CD4-positive, alpha-beta T cell treated with Interleukin-12 subunit alpha and Interleukin-12 subunit beta, for 1 hour (primary cell): ENCODE measurements at places on chromosomes 5 and 9.

DNA sequence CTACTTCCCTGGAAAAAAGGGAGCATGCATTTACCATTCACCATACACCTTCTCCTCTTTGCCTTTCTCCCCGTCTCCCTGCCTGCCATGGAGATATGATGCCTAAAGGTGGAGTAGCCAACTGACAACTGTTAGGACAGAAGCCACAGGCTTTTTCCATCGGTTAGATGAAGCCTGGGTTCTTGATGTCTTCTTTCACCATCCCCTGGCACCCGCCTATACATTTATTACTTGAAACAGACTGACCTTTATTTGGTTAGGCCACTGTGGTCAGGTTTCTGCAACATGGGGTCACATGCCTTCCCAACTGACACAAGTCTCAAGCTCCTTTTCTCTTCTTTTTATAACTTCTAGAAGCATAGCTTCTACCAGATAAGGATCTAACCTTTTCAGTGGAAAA, 7.1 kb downstream of the LCP2 start:
- DNase-seq = no peak

GRCh38 chr5:141785135-141785534, 93.1 kb downstream of the PCDH1 start:
- DNase-seq = no peak

DNA sequence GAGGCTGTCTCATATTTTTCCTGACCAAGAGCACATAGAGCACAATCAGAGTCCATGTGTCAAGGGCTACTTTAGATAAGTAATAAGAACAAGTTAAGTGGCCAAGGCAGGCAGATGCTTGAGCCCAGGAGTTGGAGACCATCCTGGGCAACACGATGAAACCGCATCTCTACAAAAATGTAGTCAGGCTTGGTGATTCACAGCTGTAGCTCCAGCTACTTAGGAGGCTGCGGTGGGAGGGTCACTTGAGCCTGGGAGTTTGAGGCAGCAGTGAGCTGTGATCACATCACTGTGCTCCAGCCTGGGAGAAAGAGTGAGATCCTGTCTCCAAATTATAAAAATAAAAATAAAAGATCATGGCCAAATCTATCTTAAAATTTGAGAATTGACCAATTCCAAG, 767.9 kb upstream of the CTNND2 start:
- no peak for DNase-seq

GRCh38 chr5:176823869-176824412, 13.6 kb downstream of the UNC5A start:
- DNase-seq = no peak

GRCh38 chr9:123556464-123557435, 200.8 kb downstream of the CRB2 start:
- no peak for DNase-seq

DNA sequence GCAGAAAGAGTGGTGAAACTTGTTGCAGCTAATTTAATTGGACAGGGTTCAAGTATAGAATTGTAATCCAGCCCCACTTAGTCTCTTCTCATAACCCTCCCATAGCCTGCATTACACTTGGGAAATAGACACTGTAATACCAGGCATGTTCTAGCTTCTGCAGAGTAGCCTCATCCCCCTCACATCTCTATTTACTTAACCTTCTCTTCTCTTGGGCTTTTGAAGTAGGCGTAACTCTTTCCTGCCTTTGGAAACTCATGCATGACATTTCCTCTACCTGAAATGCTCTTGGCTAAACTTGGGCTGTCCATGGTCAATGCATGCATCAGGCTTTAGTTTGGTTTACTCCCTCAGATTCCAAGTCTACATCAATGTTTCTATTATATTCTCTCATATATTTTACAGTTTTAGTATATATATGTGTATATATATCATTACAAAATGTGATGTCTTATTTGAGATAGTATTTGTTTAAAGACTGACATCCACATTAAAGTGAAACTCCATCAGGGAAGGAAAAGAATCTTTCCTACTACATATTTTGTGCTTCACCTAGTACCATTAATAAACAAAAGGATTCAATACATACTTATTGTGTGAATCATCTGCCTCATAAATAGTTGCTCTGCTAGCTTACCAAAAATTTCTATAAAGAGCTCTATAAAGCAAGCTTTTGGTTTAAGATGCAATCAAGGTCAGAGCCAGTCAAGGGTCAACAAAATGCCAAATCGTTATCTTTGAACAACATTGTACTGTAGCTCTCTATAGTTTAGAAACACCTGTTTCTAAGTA, 1158.0 kb downstream of the MAT2B start:
- no peak for DNase-seq

DNA sequence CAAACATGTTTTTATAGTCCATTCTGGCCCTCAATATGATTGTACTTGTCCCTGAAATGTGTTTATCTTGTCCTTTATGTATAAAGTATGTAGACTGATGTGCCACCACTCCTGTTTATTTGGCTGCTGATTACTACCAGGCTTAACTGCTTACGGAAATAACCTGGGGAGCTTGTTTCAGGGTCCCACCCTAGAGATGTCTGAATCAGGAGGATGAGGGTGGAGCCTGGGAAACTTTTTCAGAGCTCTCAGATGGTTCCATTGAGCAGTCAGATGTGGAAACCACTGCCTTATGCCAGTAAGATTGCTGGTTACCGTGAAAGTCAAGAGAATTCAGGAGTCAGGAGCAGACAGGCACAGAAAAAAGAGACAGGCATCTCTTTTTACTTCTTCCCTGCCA, 19.2 kb downstream of the SLC23A1 start:
- no peak for DNase-seq

DNA sequence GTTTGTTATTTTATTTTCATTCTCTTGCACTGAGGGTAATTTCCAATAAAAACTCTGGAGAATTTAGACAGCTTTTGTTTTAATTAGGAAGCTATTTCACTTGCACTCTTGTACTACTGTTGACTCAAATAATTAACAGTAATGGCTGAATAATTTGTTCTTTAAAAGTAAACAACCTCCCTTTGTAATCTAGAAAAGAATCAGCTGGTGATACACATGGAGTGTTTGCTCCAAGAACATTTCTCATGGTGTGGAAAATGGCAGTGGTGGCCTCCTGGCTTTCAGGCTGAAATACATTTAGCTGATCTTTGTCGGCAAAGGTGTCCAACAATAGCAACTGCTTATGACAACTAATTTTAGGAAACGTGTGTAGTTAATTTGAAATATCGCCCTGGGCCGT, 129.4 kb downstream of the C9orf152 start:
- DNase-seq = no peak

GRCh38 chr9:132068605-132069004, 11.1 kb downstream of the MED27 start:
- DNase-seq = no peak

- DNase-seq = no peak
These were observed 822 bp downstream of the DENND4C start for GRCh38 chr9:19231126-19231903.

- no peak for DNase-seq
These were observed 1.8 kb upstream of the JADE2 start for GRCh38 chr5:134523543-134524271.

- no peak for DNase-seq
These were observed 53.9 kb upstream of the C9orf72 start for GRCh38 chr9:27627188-27627564.
